ENCODE measurements at places on chromosomes 6 and 20.
A peak's percentile ranks its signal among the peaks of the same experiment; 100 is the strongest.

- no peak for DNase-seq
Observed at GRCh38 chr20:9482180-9482579, 32.2 kb upstream of the LAMP5 start.

DNA sequence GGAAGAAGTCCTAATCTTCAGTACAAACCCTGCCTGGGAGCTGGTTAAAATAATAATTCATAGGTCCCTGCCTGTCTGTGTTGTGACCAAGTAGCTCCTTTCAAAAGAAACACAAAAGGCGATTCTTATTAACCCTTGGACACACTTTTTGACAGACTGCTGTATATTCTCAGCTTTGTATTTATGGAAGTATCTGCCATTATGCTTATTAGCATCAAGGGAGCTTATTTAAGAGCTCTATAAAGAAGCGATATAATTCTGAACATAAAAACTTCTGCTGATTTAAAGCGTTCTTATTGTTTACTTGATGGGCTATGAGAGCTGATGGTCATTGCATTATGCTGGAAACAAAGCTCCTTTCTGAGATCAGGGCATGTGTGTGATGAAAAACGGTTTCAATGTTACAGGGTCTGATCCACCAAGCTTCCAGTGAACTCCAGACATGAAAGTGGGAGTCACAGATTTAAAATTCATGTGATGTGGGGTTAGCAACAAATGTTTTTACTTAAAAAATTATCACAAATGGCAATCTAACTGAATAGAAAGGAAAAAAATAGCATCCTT, 181.8 kb upstream of the PDE10A start:
- DNase-seq = no peak

DNA sequence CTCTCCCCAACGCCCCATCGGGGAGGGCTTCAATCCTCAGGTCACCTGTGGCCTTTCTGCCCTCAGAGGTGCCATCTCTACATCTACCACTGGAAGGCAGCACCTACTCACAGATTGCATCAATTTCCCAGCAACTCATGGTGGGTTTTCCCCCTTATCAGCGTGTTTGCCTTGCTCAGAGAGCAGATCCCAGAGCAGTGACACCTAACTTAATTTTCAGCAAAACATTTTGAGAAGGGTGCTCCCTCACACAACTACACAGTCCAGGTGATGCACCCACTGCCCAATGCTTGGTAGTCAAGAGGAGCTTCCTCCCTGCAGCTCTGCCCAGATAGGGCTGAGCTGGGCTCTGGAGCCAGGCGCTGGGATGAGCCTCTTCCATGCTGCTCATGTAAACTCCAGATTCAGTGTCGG, 48.2 kb downstream of the PLG start:
- DNase-seq = peak; percentile 16

- no peak for DNase-seq
Observed at GRCh38 chr20:40883097-40883496, 145.5 kb upstream of the TOP1 start.

- no peak for DNase-seq
Observed at GRCh38 chr6:12224251-12224650, 65.9 kb upstream of the EDN1 start.

DNA sequence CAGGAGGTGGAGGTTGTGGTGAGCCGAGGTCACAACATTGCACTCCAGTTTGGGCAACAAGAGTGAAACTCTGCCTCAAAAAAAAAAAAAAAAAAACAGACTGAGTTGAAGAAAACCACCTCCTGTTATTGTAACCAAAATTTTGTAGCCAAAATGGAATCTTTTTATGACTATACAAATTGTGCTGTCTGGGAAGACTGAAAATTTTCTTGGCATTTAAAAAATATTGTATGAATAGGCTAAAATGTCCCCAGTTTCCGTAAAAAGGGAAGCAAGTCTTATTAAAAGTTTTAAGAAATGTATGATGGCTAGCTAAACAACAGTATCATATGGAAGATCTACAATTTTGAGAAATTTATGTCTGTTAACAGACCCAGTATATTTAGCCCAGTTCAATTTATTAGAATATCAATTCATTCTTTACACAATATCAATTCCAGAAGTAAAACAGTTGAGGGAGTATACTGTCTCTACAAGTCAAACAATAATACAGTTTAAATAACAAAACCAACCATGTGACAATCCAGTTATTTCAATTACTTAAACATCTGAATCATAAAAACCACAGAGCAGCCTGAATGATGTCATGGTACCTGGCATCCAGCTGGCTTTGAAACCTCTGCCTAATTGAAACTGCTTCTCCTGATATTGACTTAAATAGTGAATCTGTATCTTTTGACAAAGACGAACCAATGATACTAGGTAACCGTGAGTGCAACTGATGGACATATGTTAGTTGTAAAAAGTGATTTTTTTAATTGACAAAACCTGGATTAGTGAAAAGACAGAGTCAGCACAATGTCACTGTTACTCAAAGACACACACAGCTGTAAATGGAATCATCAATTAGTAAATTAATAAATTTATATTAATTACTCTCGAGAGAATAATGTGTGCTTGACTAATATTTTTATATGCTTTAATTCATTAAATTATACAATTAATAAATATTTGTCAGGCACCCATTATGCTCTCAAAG, 166.6 kb upstream of the MARCKS start:
- peak; percentile 6 for DNase-seq

GRCh38 chr20:58494923-58495622, 20.1 kb downstream of the APCDD1L start:
- DNase-seq = no peak

GRCh38 chr6:99026135-99026534, 78.4 kb upstream of the FBXL4 start:
- DNase-seq = no peak

Data from NCI-H2081 (cell line).